ENCODE measurements at places on chromosomes 1 and 21.

GRCh38 chr1:11350265-11350664, 77.3 kb downstream of the UBIAD1 start:
- no peak for DNase-seq

DNA sequence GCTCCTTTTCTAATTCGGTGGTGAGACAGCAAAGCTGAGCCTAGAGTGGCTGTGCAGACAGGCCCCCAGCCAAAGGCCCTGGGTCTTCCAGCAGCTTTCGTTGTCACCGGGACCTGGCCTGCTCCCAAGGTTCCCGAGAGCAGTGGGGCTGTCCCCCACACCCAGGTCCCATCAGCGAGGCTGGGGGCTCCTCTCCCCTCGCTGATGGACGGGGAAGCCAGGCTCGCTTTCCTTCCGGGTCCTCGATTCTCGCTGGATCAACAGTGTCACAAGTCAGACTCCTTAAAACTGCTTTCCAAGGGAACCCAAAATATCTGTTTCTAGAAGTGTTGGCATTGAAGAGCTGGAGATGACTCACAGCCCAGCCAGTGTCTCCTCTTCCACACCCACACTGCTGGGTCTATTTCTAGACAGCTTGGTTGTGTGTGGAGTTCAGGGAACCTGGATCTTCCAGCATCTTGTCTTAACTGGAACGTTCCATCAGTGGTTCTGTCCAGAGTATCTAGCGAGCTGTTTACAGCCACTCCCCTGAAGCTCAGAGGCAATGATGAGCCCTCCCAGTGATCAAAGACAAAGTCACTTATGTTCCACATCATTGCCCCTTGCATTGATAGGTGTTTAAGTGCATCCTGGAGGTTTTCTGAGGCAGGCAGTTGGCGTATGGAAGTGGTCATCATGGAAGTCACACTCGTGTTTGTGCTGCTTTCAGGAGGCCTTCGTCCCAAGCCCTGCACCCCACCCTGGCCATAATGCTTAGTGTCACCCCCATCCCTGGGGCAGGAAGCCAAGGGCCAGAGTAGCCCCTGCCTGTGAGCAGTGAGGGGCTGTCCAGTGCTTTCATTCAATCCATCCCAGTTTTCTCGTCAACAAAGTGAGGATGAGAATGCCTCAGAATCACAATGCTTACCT, 35.2 kb downstream of the RRP1 start:
- peak; percentile 37 for DNase-seq

GRCh38 chr1:203402629-203403337, 51.9 kb upstream of the FMOD start:
- DNase-seq = no peak

- no peak for DNase-seq
These were observed 43.1 kb upstream of the S1PR1 start for GRCh38 chr1:101193733-101194169.

GRCh38 chr1:48898894-48899293, 122.2 kb upstream of the BEND5 start:
- no peak for DNase-seq

All from left forelimb (tissue), 1 donor.